Lung (tissue), 17 donors: ENCODE measurements at places on chromosomes 13 and 19. TPM values are rescaled to one million over a fixed set of nuclear protein-coding genes. Genes with fewer than 3 reads are reported as not detected.

GPC5 gene
- 8.1 TPM for total RNA-seq

HCN2 gene
- 0.37 TPM for total RNA-seq

ZNF723 gene
- not detected for total RNA-seq

ZNF681 gene
- 4.8 TPM for total RNA-seq

FGF21 gene
- total RNA-seq, result not detected

PDE4C gene
- 32.4 TPM for total RNA-seq
